CD14-positive monocyte (primary cell): ENCODE measurements at places on chromosomes 2 and 18. TPM values are rescaled to one million over a fixed set of nuclear protein-coding genes. Genes with fewer than 3 reads are reported as not detected.

Gene TMEM182
- 0.23 and 0.28 TPM in 2 replicates for polyA plus RNA-seq

Gene ADRA2B
- not detected for polyA plus RNA-seq

Gene REG1B
- polyA plus RNA-seq = not detected

Gene GCG
- not detected for polyA plus RNA-seq

Gene C1QL2
- polyA plus RNA-seq = not detected in 2 replicates
